ENCODE measurements at places on chromosomes 1 and 21. TPM values are rescaled to one million over a fixed set of nuclear protein-coding genes. Genes with fewer than 3 reads are reported as not detected.

DNA sequence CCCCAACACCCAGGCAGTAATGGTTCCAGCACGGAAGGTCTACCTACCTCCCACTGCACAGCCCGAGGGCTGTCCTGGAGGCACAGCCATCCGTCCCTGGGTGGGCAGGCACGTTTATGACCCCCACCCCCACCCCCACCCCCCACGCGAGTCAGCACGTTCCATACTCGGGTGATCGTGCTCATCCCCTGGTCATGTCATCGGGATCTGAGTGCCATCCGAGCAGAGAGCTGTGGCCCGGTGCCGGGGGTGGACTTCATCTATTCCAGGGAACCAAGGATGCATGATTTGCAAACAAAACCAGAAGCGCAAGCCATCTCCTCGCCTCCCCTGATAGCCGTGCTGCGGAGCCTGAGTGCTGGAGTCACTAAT, 1.1 kb downstream of the TSPEAR start:
- no peak for DNase-seq

DNA sequence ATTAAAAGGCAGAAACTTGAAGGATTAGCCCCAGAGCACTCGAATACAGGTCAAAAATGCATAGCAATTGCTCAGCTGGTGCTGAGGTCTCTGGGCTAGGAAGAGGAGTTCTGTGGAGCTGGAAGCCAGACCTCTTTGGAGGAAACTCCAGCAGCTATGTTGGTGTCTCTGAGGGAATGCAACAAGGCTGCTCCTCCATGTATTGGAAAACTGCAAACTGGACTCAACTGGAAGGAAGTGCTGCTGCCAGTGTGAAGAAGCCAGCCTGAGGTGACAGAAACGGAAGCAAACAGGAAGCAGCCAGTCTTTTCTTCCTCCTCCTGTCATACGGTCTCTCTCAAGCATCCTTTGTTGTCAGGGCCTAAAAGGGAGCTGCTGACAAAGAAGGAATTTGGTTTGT, 233.4 kb upstream of the FGGY start:
- no peak for DNase-seq

DNA sequence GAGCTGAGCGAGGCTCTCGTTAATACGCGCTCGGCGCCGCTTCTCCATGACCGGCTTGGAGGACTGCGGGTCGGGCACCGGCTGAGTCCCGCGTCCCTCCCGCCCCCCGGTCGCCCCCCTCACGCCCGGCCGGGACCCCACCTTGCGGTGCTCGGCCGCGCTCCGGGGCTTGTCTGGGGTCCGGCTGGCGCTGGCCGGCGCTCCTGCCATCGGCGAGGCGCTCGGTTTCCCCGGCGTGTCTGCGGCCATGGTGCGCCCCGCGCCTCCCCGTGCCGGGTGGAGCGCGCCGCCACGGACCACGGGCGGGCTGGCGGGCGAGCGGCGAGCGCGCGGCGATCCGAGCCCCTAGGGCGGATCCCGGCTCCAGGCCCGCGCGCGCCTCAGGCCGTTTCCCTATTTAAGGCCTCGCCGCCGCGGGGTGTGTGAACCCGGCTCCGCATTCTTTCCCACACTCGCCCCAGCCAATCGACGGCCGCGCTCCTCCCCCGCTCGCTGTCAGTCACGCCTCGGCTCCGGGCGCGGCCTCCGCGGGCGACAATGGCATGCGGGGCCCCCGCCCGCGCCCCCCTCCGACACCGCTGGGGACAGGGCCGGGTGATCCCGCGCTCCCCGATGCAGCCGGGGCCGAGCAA, at the start of gene HES4:
HES4 (minus strand) TSS at position 373 of the 632 bp plus-strand sequence; CDS start at position 249, 124 bp downstream.
- peak; percentile 91 for DNase-seq

Gene EIF2D
- polyA plus RNA-seq: 38.7 TPM

DNA sequence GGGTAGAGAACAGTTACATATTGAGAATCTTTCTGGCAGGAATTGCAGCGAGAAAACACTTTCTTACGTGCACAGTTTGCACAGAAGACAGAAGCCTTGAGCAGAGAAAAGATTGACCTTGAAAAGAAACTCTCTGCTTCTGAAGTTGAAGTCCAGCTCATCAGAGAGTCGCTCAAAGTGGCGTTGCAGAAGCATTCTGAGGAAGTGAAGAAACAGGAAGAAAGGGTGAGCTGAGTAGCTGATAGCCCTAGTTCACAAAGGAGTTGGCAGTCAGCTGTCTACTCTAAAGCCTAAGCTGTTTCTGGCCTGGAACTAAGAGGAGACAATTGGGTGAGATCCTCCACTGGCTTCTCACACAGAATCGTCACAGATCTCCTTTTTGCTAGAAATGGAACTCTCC, 20.3 kb upstream of the SH3BGRL3 start:
- no peak for DNase-seq

DNA sequence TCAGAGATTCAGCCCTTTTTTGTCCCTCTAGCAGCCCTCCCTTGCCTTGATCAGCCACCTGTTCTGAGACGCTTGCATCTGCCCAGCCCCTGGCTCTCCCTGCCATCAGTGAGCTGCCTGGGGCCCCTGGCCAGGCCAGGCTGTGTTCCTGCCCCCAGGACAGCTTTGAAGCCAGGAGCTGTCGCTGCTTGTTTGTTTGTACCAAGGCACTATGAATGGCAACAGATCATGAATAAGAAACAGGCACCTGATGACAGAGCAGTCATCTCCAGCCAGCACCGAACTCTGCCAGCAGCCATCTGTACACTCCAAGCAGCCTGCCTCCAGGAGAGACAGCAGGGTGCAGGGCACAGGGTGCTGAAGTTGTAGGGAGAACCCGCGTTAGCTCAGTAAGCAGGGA, 8.1 kb upstream of the VWA5B1 start:
- no peak for DNase-seq

GRCh38 chr1:160205242-160206035, at the start of gene PEA15:
Gene PEA15, plus strand, starts transcription at chr1:160205384. Its CDS starts 6,161 bp downstream, at chr1:160211545.
- DNase-seq: peak; percentile 77

GRCh38 chr1:198649232-198649967, 10.6 kb downstream of the PTPRC start:
- no peak for DNase-seq

GRCh38 chr1:26597629-26598039, 68.1 kb downstream of the RPS6KA1 start:
- peak; percentile 42 for DNase-seq

Gene FASLG
- 0.14 TPM for polyA plus RNA-seq

Gene CNTN2
- 0.72 TPM for polyA plus RNA-seq
